ENCODE measurements at places on chromosomes 5 and 9.

DNA sequence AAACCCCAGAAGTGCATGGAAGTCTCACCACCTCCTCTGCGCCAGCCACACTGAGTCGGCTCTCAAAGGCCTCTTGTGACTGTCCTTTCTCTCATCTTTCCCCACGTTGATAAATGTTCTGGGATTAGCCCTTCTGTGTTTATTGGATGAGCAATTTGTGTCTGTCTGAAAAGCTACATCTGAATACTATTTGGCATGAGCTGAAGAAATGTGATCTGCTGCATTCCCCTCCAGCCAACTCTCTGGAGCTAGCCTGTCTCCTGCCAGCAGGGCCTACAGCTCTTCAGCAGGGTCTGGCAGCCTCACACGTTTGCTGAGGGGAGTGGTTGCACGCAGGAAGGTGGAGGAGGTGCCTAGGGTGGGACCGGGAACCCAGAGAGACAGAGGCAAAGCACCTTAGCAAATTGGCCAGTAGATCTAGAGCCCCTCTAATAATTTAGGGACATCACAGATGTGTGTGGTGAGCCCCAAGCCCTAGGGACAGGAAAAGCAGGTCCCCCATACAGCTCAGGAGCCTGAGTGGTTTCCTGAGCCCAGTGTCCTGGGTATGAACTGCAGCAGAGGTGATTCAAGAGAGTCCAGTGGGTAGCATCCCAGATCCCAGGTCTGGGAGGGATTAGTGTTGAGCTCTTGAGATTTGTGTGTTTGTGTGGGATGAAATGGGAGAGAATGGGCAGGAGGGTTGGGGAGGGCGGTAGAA, 20.5 kb upstream of the B4GALT1 start:
- ATAC-seq, result no peak

GRCh38 chr5:16681876-16682275, 65.1 kb upstream of the RETREG1 start:
- no peak for ATAC-seq

- no peak for ATAC-seq
Measured at GRCh38 chr5:108083232-108083631, 298.7 kb downstream of the FBXL17 start.

DNA sequence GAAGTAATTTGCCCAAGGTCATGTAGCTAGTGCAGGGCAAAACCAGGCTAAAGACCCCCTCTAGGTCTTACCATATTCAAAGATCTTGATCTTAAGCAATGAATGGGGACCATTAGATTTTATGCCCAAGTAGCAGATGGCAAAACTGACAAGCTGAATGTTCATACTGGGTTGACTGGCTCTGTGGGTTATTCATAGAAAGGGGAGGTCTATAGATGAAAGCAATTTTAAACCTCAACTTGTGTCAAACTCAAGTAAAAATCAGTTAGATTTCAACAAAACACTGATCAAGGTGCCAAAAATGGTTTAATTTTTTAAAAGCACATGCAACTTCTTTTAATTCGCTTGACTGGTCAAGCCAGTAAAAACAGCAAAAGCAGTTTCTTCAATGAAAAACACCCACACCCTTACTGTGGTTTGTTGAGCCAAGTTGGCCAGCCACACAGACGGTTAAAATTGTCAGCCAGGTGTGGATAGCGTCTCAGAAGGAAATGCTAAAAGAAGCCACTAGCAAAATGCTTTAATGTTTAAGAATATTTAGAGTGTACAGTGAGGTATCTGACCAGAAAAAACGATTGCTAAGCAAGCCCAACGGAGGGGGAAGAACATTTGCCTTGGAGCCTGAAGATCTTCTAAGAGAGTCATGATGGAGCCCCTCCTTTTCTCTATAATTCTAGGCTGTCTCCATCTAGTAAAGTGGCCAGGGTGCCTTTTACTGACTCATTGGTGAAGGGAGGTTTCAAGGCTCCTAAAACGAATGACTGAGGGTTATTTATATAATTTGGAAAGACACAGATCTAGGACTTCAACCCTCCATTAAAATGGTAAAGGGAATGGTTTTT, 539.6 kb upstream of the CLINT1 start:
- ATAC-seq, result no peak

DNA sequence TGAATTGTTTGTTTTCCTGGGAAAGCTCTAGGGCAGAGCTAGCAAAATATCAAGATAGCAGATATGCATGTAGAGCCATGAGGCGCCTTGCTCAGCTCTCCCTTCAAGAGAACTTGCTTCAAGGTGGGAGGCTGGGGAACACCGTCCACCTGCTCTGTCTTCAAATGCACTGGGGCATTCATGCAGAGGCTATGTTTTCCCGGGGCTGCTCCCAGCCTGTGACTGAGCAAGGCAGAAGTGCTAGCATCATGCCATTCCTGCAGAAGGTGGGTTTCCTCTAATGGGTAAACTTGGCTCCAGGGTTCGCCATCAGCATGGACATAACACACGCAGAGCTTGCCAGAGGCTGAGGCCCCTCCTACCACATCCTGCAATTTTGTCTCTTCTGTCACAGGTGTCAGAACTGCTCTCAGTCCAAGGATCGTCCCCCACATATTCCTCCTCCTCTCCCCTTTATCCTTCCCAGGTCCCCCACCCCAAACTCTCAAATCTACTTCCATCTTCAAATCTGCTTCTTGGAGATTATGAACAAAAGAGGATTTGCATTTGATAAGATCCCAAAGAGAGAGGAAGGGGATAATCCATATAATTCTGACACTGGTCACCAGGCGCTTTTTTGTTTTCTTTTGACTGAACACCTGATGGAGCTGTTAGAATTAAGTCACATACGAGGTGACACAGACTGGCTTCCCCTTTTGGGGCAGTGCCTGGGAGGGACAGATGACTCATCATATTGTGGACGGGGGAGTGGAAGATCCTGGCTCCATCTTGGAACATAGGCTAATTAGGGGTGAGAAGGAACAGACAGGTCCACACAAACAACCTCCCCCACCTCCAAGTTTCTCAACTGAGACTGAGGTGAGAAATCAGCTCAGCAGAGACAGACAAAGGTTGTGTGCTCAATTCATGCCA, 85.0 kb upstream of the TAF11L2 start:
- ATAC-seq, result no peak

DNA sequence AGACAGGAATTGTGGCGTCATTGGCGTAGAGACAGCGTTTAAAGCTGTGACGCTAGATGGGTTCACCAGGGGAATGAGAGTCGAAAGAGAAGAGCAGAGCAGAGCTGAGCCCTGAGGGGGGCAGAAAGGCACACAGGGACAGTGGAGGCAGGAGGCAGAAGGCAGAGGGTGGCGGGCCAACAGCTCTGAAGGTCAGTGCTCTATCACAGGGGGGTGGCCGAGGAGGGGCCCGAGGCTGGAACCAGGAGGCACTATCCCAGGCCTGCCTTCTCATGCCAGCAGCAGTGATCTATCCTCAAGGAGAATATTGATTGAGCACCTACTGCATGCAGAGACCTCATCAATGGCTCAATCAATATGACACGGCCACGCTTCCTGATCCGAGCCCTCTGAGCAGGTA, 132.4 kb downstream of the KCNIP1 start:
- no peak for ATAC-seq

DNA sequence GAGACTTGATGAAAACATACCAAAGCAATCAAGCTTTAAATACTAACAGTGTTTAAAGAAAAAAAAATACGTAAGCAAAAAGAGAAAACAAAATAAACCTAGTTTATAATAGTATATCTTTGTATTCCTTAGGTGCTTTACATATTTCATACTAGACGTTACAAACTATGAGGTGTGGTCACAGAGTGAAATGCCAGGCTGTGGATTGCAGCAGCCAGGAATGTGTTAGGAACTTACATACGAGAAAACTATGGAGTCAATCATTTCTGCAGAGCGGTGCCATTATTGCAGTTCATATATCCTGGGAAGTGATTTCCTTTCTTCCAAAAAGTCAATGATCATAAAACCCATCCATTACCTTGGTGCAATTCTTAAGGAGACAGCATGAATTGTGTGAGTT, 443.6 kb upstream of the GRAMD2B start:
- ATAC-seq, result no peak

DNA sequence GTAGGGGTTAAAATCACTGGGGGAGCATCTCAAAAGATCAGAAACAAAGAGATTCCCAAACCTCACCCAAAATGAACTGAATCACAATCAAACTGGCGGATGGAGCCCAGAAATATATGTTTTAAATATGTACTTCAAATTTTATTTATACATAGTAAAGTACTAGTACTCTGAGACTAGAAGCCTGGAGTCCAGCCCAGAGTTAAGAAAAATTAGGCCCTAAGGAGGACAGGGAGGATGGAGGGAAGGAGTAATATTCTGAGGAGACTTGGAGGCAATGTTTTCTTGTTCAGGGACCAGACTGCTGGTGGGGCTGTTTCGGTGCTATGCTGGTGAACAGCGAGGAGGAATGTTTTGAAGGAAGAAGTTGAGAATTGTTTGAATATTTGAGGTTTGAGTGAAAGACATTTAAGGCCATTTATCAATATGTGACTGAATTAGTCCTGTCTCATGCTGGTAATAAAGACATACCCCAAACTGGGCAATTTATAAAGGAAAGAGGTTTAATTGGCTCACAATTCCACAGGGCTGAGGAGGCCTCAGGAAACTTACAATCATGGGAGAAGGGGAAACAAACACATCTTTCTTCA, 552.4 kb upstream of the DAB2 start:
- no peak for ATAC-seq

DNA sequence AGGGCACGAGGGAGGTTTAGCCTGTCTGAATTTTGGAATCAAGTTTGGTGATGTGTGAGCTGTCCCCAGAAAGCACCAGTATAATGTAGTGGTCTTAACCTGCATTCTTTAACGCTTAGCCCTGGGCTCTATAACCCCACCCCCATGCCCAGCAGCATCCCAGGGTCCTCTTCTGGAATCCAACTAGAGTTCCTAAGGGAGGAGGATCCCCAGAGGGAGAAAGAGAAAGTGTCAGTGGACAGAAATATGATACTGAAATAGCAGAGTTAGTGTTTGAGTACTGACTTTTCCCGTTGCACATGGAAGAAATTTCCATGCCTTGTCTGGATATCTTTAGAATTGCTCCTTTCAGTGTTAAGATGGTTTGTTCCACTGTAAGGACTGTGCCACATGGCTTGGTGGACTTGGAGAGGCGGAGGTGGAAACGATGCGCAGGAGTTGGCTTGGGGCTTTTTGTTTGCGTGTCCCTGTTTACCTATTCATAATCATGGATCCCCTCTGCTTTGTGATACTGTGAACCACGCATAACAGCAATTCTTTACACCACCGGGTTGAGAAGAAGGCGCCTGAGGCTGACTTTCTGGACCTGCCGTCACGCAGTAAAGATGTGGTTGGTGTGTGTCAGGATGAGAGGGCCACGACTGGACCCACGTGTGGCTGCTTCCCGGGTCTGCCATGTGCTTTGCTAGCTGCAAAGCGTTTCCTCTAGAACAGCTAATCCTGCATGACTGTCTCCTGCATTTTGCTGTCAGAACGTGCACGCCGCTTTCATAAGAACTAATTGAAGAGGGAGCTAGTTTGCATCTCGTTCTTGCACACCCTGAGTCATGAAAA, 142.3 kb downstream of the SMARCA2 start:
- ATAC-seq, result peak; percentile 81

GRCh38 chr5:76376148-76376865, 26.8 kb upstream of the IQGAP2 start:
- ATAC-seq, result no peak

DNA sequence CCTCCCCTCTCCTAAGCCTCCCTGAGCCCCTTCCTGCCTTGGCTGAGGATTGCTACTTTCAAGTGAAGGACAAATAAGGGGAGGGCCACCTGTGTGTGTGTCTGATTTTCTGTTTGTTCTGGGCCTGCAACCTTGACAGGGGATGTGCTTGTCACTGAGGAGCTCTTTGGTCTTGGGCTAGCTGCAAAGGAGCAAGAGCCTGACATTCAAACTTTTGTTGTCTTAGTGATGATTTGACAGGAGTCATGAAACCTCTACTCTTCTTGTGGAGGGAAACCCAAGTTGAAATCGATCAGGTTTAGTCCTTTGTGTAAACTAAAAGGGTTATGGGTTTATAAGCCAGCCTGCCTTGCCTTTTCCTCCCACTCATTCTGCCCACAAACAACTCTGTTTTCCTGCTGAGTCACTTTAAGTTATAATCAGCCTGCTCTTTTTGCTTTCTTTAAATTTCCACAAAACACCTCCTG, 16.9 kb downstream of the CLTA start:
- ATAC-seq, result peak; percentile 83

DNA sequence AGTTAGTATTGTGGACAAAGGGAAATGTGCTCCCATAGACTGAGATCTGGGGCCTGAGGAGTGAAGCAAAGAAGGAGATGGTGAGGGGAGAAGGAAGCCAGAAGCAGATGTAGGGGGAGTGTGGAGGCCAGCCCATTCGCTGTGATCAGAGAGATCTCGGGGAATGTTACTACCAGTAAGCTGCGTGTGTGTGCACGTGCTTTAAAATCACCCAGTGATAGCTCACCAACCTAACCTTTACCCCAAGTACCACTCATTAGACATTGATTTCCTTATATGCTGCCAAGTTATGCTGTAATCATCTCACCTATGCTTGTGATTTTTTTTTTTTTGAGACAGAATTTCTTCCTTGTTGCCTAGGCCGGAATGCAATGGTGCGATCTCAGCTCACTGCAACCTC, 659.1 kb downstream of the IRX1 start:
- ATAC-seq, result no peak

- no peak for ATAC-seq
Measured at GRCh38 chr9:24932785-24933184, 387.1 kb upstream of the IZUMO3 start.

- no peak for ATAC-seq
Measured at GRCh38 chr5:16792598-16793275, 143.4 kb downstream of the MYO10 start.

DNA sequence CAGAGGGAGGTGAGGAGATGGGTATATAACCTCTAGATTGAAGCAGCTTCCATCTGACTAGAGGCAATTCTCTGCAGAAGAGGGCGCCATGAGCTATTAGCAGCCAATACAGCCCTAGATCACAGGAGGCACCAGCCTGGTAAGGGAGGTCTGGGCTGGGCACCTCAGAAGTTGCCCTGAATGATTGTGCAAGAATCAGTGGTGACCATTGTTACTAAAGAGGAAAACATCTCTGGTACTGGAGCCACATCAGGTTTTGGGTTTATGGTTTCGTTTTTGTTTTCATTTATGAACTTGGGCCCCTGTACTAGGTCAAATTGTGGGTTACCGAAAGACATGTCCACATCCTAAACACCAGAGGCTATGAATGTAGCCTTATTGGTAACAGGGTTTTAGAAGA, 342.0 kb downstream of the MLLT3 start:
- ATAC-seq, result peak; percentile 55

DNA sequence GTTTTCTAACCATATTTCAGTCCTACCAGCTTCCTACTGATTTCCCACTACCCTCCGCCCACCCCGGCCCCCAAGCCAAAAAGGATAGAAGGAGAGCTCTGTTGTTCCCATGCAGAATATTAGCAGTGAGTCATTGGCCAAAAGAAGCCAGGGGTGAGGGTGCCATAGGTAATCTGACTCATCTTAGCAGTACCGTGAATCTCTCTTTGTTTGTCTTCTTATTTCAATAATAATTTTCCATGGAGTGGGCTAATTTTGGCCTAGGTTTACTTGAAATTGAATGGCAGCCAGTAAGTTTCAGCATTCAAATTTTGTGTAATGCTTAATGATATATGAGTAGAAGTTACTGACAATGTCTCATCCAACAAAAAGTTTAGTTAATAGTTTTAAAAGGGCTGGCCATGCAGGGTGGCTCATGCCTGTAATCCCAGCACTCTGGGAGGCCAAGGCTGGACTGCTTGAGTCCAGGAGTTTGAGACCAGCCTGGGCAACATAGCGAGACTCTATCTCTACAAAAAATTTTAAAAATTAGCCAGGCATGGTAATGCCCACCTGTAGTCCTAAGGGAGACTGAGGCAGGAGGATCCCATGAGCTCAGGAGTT, 74.2 kb downstream of the C9orf152 start:
- peak; percentile 44 for ATAC-seq

- no peak for ATAC-seq
Measured at GRCh38 chr9:27472195-27472594, 51.9 kb upstream of the IFNK start.

- ATAC-seq, result no peak
Measured at GRCh38 chr5:8057769-8058168, 188.8 kb downstream of the MTRR start.
